Astrocyte of the spinal cord (primary cell): ENCODE measurements at places on chromosomes 6 and 20.

DNA sequence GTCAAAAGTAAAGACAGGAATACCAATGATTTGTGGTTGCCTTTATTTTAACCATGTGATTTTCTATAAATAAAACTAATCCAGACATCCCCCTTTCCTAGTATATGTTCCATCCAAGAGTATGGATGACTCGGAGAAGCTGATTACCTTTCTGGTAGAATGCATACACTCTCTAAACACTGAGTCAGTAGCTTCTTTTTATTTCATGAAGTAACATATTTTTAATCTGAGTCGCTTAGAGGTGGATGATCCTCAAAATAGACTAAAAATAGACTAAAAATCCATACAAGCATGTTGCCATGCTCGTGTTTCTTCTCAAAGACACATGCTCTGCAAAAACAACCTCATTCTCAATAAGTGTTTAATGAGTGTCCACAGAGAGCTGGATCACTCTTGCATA, 263.7 kb downstream of the COL12A1 start:
- peak; percentile 19 for DNase-seq

DNA sequence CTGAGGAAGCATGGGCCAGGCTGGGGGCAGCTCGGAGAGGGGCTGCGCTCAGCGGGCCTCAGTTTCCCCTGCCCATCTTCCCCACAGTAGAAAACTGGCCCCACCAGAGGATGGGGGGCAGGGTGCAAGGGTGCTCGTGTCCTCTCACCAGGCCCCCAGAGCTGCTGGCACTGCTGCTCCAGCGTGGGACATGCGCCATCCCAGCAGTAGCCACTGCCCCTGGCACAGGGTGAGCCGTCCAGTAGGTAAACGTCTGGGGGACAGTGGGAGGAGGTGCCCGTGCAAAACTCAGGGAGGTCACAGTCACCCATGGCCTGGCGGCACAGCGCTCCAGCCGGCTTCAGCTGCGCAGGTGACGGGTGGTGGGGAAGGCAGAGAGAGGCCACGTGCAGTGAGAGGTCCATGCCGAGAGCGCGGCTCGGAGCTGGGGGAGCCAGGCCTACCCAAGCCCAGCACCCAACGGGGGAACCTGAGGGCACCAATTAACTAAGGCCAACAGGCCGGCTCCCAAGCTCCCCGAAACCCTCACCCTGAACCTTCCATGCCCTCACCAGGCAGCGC, 8.9 kb upstream of the GFRA4 start:
- DNase-seq = no peak

- no peak for DNase-seq
These were observed 28.1 kb downstream of the NFYA start for GRCh38 chr6:41100871-41101287.

DNA sequence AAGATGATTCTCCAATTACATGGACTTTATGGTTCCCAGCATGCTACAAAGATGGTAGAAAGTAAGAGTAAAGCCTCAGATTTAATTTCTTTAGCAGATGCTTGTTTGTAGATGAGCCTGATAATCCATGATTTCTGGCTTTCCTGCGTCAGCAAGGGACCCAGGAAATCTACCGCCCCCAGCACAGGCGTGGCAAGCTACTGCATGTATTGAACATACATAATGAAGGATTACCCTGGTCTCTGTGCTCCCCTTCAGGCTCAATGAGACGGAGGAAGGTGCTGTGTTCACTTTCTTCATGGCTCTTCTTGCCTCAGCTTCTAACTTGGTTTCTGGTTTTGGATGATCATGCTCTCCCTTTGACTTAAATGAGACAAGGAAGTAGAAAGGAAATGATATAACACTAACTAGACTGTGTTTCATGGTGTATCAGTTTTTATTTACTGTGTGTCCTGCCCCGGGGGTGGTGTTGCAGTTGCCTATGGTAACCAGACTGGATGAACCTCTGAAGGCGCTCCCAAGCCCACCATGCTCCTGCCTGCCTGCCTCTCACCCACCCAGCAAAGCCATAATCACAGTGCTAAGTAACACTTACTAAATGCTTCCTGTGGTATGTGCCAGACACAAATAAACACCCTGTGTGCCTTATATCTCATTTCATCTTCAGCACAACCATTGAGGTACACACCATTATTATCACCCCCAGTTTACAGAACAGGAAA, 17.9 kb downstream of the GCM1 start:
- no peak for DNase-seq

GRCh38 chr20:32526541-32526940, 58.6 kb downstream of the NOL4L start:
- no peak for DNase-seq
